ENCODE measurements at places on chromosomes 5 and 9. TPM values are rescaled to one million over a fixed set of nuclear protein-coding genes. Genes with fewer than 3 reads are reported as not detected.

Gene CTNND2
- total RNA-seq: 1.9 TPM

Gene STC2
- 48.3 TPM for total RNA-seq

Gene ERAP2
- 9.6 TPM for total RNA-seq

Gene TSTD2
- total RNA-seq: 17.6 TPM

Gene GCNT4
- 2.5 TPM for total RNA-seq

Gene GABRA1
- total RNA-seq: not detected

Gene PCDHA1
- total RNA-seq: 0.09 TPM

Gene TAF11L5
- not detected for total RNA-seq

Gene CDK7
- 50.8 TPM for total RNA-seq

Gene RNF180
- total RNA-seq: 3.4 TPM

Gene IGFBPL1
- total RNA-seq: not detected

Gene DRD1
- total RNA-seq: 0.18 TPM

Gene PLK2
- 400 TPM for total RNA-seq

Gene VCAN
- 1,493 TPM for total RNA-seq

Gene PRLR
- total RNA-seq: 1.6 TPM

Gene OR1J2
- total RNA-seq: not detected

Gene TUBB4B
- 195 TPM for total RNA-seq

Gene PNPLA7
- total RNA-seq: 5.4 TPM

Gene TAF11L7
- total RNA-seq: not detected

Gene MYOT
- total RNA-seq: not detected

Gene SLC6A19
- total RNA-seq: not detected

Gene DMRTA1
- total RNA-seq: 0.90 TPM

Gene BRD3
- 7.5 TPM for total RNA-seq

Gene PLPP7
- 5.6 TPM for total RNA-seq

Gene KIF12
- not detected for total RNA-seq

Gene PCDHGA2
- 3.9 TPM for total RNA-seq

Gene LCN1
- not detected for total RNA-seq

Gene SUSD3
- 0.09 TPM for total RNA-seq

Gene FOXD4L4
- 0.09 TPM for total RNA-seq

Measured in fibroblast of the aortic adventitia (primary cell).